ENCODE measurements at places on chromosomes 1 and 21.
A peak's percentile ranks its signal among the peaks of the same experiment; 100 is the strongest.

DNA sequence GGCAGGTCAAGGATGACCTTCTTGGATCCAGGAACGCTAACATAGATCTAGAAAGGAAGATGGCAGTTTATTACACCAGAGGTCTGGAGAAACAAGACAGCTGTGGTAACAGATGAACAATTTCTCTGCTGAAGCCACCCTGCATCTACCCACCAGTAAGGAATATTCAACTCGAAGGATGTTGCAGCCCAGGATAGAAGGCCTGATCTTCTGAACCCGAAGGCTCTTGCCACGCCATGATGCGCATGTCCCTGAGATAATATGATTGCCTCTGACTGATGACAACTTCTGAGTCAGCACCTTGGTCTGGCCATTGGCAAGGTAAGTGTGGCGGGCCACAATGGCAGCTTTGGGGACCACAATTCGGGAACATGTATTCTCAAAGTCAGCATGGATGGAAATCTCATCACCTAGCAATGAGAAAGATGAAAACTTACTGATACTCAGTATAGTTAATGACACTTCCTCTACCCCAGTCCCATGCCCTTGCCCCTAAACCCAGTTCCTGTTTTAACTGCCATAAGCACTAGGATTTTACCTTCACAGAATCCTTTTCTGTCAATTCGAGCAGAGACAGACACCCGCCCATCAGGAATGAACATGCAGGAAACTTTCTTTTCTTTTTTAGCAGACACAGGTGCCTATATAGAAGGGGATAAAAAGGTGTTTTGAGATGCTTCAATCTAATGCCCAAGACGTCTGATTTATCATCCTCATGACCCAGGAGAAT lies 1.8 kb downstream of the TXNIP start:
- no peak for DNase-seq

DNA sequence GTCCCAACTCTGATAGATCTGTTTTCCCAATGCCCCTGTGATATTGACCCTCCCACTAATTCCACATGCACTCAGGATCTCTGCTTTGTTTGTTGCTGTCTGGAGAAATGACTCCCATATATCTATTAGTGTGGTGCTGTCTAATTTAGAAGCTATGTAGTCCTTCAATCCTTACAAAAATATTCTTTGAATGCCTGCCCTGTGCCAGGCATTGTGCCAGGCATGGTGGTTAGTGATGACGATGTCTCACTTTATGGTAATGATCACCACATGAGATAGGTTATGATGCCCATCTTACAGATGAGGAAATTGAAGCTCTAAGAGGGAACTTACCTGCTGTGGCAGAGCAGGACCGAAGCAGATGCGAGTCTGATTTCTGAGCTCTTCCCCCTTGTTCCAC lies 12.9 kb downstream of the MYOG start:
- DNase-seq, result no peak

DNA sequence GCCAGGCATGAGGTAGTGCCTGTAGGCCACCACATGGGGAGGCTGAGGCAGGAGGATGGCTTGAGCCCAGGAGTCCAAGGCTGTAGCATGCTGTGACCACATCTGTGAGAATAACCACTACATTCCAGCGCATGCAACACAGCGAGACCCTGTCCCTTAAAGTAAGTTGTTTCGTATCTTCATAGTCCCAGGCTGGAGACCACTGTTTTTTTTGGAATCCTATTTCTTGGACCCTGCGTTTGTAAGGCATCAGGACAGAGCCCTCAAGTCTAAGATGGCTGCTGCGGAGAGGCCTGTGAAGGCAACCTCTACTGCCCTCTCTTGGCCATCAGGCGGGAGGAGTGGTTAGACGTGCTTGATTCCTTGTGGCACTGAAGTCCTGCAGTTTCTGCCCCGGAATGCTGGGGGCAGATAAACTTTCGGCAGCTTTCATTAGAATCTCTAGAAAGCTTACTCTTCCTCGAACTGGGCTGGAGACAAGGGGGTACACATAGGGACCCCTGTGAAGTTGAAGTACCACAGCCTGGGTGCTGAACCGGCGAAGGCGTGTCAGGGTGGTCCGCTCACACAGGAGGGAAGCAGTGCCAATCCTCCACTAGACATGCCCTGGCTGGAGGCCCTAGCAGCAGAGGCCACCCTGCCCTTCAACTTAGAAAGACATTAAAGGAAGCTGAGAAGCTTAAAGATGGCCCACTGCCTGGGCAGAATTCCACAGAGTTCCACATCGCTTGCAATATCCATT lies 36.6 kb downstream of the RABIF start:
- DNase-seq, result no peak

- no peak for DNase-seq
These were observed 80.0 kb downstream of the DESI2 start for GRCh38 chr1:244732851-244733450.

GRCh38 chr1:212607913-212608391 lies 609 bp upstream of the ATF3 start:
- DNase-seq, result no peak

DNA sequence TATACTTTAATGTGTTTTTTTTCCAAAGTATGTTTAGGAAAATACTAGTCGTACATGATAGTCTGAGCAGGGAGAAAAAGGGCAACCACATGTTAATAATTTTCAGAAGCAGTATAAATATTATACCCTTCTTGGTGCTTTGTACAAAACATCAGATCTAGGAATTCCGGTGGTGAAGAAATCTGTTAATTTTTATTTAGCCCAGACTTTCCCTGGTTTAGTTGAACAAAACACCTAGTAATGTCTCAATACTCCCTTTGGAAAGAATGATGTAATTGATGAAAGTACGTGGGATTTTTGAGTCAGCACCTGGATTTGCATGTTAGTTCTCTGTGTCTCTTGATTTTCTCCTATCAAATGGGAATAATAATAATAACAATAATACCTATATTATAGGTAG lies 38.4 kb upstream of the KCNK2 start:
- no peak for DNase-seq

GRCh38 chr1:67051196-67051595 lies 2.8 kb downstream of the SLC35D1 start:
- DNase-seq, result no peak

DNA sequence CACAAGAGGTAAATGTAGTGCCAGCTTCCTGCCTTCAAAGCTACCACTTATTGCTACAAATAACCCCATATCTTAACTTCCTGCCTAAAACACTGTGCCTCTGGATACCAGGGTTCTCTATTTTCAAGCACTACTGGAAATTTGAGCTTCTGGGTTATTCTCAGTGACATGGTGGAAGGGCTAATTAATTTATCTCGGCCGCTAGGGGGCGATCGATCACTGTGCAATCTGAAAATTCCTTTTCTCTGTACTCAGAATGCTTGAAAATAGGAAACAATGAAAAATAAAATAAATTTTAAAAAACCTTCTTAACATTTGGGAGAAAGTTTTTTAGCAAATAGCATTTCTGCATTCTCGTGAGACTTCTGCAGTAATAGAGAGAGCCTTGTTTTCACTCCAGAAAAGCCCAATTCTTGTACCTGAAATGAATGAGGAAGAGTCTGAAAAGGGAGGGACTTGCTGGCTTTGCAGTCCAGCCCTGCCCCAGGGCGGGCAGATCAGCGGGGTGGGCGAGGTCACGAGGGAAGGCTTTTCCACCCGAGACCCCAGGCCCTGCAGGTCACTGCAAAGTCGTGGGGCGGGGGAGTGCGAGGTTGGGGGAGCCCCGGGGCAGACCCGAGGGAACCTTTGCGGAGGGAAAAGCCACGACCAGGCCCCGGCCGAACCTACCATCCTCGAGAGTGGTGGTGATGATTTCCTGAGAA lies 276.7 kb downstream of the PCP4 start:
- DNase-seq, result no peak

GRCh38 chr21:45126983-45127382 lies 52.6 kb downstream of the ADARB1 start:
- no peak for DNase-seq

DNA sequence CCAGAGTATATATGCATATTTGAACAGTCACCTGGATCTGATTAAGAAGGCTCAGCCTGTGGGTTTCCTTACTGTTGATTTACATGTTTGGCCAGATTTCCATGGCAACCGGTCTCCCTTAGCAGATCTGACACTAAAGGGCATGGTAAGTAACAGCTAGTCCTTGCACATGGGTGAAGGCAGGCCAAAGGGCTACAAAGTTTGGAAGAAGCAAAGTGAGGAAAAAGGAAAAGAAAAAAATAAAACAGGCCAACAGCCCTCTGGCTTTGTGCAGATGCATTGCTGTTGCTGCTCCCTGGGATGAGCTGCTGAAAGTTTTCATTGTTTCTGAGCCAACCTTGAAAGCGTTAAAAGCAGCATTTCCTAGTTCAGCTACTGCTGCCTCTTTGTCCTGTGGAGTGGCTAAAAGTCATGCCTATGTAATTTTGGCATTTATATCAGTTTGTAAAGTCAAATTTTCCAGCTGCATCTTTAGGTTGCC lies 176.5 kb upstream of the HOOK1 start:
- DNase-seq, result no peak

DNA sequence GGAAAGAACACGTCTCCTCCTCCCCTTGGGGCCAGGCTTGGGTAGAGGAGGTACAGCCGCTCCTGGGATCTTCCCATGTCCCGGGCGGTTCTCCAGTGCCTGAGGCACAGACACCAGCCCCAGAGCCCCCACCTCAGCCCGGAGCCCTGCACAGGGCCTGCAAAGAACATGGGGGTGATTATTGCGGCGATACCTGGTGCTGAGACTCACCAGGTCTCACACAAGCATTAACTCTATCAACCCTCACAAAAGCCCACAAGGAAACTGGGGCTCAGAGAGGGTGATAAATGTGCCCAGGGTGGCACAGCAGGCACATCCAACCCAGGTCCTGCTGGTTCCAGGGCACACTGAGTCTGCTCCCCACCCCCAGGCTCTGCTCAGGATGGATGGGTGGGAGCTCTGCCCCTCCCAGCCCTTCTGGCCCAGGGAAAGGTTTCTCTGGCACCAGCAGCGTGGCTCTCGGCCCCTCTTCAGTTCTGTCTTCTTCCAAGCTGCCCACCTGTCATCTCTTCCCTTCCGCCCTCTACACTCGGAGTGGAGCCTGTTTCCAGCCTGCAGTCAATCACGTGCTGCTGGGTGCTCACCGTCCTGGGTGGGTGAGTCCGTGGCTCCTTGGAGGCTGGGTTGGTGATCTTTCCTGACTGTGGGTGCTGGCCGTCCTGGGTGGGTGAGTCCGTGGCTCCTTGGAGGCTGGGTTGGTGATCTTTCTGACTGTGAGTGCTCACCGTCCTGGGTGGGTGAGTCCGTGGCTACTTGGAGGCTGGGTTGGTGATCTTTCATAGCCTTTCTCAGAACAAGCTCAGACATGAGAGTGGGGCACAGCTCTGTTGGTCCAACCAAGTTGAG lies 53.6 kb upstream of the AJAP1 start:
- DNase-seq, result no peak

GRCh38 chr1:119000371-119001180 lies 12.4 kb upstream of the TBX15 start:
- DNase-seq, result no peak

GRCh38 chr1:71080230-71080738 lies 551 bp downstream of the ZRANB2 start:
- DNase-seq, result peak; percentile 14

DNA sequence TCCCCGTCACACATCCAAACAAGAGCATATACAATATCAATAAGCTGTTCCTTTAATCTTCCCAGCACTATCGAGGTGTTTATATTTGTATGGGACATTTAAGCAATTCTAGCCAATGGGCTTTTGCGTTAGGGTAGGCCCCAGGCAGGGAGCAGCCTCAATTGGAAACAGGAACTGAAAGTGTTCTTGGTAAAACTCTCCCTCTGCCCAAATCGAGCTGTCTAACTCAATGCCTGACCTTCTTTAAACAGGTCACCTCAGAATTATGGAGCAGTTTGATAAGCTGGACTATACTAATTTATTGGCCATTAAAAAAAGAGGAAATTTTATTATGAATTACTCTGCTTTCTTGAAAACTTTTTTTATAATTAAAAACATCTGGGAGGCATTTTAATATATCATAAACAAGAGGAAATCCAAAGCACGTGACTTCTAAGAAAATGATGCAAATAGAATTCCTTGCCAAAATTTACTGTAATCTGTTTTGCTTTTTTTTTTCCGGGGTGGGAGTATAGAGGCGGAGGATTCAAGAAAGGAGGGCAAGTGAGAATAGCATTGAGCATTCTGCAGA lies 498.1 kb downstream of the LMO4 start:
- no peak for DNase-seq

DNA sequence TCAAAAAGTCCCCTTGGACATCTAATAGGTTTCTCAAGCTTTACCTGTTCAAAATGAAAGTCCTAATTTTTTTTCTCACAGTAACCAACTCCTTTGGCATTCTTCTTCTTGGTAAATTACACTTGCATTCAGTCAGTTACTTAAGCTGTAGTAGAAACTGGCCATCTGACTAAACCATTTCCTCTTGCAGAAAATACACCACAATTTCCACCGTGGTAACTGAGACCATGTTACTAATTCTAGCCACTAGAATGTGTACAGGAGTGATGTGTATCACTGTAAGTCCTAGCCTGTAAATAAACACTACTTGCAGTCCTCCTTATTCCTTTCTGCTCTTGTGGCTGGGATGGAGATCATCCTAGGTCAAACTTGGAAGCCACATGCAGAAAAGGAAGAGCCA lies 965.4 kb upstream of the TMPRSS15 start:
- DNase-seq, result no peak

DNA sequence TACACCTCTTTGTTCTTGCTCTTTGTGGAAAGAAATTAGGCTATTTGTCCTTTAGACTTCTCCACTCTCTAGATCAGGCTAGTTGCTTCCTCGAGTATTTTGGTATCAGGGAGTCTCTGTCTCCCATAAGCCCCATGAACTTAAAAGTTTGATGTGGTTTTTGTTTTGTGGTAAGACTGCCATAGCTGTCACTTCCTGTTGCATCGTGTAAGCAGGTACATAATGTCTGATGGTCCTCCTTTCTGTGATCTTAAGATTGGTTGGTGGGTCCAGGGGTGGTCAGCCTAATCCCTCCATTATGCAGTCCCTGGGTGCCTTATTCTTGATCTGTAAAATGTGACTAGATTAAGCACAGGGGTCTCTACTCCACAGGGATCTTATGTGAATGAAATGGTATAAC lies 23.1 kb downstream of the CD53 start:
- DNase-seq, result no peak

- DNase-seq, result no peak
These were observed 30.3 kb downstream of the YARS1 start for GRCh38 chr1:32786856-32787255.

DNA sequence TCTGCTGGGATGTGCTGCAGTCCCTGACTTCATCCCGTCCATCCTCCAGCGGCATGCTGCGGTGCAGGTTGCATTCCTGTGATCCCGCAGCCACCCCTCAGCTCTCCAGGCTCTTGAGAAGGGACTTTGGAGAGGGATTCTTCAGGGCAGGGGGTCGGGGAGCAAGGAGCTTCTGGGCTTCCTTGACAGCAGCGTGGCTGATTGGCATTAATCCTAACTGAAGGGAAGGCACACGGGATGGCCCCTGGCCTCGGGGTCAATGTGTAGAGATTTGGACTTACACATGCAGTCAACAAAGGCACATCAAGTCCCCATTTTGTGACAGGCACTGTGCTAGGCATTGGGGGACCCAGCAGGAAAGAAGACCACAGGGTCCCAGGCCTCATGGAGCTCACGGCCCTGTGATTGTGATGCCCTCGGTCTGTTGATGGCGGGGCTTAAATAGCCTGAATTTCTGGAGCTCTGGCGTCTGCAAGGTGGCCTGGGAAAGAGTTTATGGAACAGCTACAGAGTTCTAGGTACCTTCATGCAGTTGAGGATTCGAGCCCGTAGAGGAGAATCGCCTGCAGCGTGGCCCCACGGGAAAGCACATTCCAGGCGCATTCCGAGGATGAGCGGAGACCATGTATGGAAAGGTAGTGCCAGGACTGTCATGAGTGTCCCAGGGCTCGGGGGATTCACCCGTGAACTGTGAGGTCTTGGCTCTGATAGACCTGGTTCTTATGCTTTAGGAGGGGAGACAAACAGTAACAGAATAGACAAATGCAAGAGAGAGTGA lies 20.1 kb downstream of the PSEN2 start:
- DNase-seq, result no peak
